ENCODE measurements at places on chromosomes 3 and 15. TPM values are rescaled to one million over a fixed set of nuclear protein-coding genes. Genes with fewer than 3 reads are reported as not detected.

DNA sequence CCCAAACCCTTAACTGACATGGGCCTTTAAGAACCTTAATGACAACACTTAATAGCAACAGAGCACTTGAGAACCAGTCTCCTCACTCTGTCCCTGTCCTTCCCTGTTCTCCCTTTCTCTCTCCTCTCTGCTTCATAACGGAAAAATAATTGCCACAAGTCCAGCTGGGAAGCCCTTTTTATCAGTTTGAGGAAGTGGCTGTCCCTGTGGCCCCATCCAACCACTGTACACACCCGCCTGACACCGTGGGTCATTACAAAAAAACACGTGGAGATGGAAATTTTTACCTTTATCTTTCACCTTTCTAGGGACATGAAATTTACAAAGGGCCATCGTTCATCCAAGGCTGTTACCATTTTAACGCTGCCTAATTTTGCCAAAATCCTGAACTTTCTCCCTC, 49.9 kb downstream of the PGPEP1L start:
- no peak overlapping the region for H3K4me3 ChIP-seq
- no peak overlapping the region for H3K27ac ChIP-seq
- no peaks in the 10 kb centered on the region for H3K27me3 ChIP-seq
- H3K4me1 ChIP-seq: peaks cover 8% of the 10 kb centered on the region
- no peak for DNase-seq

The TMCO5A gene
- not detected for total RNA-seq

GRCh38 chr15:79433276-79433990, 1.3 kb downstream of the MINAR1 start:
- H3K4me3 ChIP-seq: no peak overlapping the region
- H3K27ac ChIP-seq: no peak overlapping the region
- H3K27me3 ChIP-seq: peaks cover 50% of the 10 kb centered on the region
- DNase-seq: no peak
- H3K36me3 ChIP-seq: no peaks in the 10 kb centered on the region

GRCh38 chr15:101070502-101071273, 151.5 kb downstream of the LRRK1 start:
- no peaks in the 10 kb centered on the region for H3K36me3 ChIP-seq
- H3K4me1 ChIP-seq: peaks cover 9% of the 10 kb centered on the region
- DNase-seq: peak; percentile 22
- H3K4me3 ChIP-seq: no peak overlapping the region
- H3K27me3 ChIP-seq: peaks cover 4% of the 10 kb centered on the region

The NR1I2 gene
- 0.40 TPM for total RNA-seq

The IL20RB gene
- total RNA-seq: 1.1 TPM

GRCh38 chr3:3177861-3178497, 1.5 kb downstream of the CRBN start:
- H3K27me3 ChIP-seq: no peaks in the 10 kb centered on the region
- DNase-seq: no peak
- peaks cover 61% of the 10 kb centered on the region for H3K4me1 ChIP-seq
- peaks cover 21% of the 10 kb centered on the region for H3K36me3 ChIP-seq

DNA sequence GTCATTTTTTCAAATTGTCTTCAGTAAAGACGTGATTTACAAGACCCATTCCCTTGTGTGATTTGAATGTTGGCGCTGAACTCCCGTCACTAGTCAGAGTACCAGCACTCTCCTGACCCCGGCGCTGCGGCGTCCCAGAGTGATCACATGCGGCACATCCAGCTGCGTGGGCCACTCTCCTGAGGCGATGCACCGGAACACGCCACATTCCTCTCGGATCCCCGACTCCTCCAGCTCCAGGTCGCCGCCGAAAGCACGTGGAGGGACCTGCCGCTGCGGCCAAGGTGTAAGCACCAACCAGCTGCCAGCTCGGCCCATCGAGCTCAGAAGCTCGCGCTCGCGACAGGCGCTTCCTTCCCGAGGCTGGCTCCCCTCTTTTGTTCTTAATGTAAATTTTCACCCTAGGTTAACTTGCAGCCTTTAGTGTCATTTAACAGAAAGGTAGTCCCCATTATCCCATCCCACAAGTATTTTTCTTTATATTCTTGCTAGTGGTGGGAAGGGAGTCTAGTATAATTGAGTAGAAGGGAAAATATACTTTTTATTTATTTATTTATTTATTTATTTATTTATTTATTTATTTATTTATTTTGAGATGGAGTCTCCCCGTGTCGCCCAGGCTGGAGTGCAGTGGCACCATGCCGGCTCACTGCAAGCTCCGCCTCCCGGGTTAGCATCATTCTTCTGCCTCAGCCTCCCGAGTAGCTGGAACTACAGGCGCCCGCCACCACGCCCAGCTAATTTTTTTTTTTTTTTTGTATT, 61.7 kb upstream of the VGLL3 start:
- DNase-seq: no peak
- no peaks in the 10 kb centered on the region for H3K27me3 ChIP-seq
- H3K4me3 ChIP-seq: no peak overlapping the region
- H3K4me1 ChIP-seq: no peaks in the 10 kb centered on the region

The ST8SIA2 gene
- total RNA-seq: not detected

All from activated CD4-positive, alpha-beta T cell treated with anti-CD3 and anti-CD28 coated beads for 36 hours (primary cell).